Activated T-cell treated with anti-CD3 and anti-CD28 coated beads for 48 hours (primary cell): ENCODE measurements at places on chromosomes 5 and 9.

- DNase-seq = no peak
Observed at GRCh38 chr5:145750199-145750598, 84.9 kb downstream of the PRELID2 start.

- DNase-seq = no peak
Observed at GRCh38 chr5:141674747-141675146, 7.3 kb downstream of the ARAP3 start.

GRCh38 chr5:51378061-51378409 lies 5.2 kb upstream of the ISL1 start:
- no peak for DNase-seq

GRCh38 chr5:141488591-141489561 lies at the start of gene PCDHGC5:
TSS of gene PCDHGC5 (plus strand) at chr5:141489081. CDS start at chr5:141489241, 160 bp downstream.
- no peak for DNase-seq

- peak; percentile 71 for DNase-seq
Observed at GRCh38 chr5:10987925-10988504, 227.0 kb upstream of the DAP start.

DNA sequence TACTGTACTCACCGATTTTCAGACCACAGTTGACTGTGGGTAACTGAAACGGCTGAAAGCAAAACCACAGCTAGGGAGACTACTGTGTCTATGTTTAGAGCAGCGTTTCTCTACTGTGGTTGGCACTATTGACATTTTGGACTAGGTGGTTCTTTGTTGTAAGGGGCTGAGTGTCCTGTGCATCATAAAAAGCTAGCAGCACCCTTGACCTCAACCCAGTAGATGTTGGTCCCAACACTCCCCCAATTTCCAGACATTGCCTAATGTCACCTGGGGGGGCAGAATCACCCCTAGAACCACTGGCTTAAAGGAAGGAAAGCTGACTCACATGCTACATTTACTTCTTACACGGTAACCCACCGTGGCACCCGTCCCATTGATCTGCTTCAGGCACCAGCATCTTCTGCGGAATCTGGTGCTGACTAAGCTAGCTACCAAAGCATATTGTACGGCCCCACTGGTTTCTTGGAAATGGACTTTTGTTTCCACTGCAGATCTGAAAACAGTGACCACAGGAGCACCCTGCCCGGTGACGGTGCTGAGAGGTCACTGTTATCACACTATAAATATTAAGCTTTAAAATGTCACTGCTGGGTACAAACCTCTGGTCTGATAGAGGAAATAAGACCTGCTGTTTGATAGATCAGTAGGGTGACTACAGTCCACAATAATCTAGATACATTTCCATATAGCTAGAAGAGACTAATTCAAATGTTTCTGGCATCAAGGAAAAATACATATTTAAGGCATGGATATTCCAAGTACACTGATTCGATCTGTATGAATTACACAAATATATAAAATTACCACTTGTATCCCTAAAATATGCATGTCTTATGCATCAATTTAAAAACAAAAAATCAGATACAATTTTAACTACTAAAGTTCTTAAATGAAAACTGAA lies 151.4 kb downstream of the HSD17B3 start:
- DNase-seq = peak; percentile 48
